ENCODE measurements at places on chromosomes 2 and 18. TPM values are rescaled to one million over a fixed set of nuclear protein-coding genes. Genes with fewer than 3 reads are reported as not detected.

Gene SCYGR4
- not detected for total RNA-seq

Gene ICOS
- total RNA-seq = 211 TPM

Gene POLR1B
- total RNA-seq = 36.1 TPM

Gene FOXD4L1
- total RNA-seq = 0.10 TPM

Gene IL36B
- total RNA-seq = not detected

Gene ACMSD
- total RNA-seq = not detected

Gene ATG16L1
- 24.2 TPM for total RNA-seq

GRCh38 chr2:142585785-142586184 is 291.7 kb upstream of the KYNU start:
- H3K4me1 ChIP-seq = no peaks in the 10 kb centered on the region
- H3K27me3 ChIP-seq = no peaks in the 10 kb centered on the region
- DNase-seq = no peak
- no peak overlapping the region for H3K27ac ChIP-seq
- H3K36me3 ChIP-seq = no peaks in the 10 kb centered on the region
- H3K4me3 ChIP-seq = no peak overlapping the region

DNA sequence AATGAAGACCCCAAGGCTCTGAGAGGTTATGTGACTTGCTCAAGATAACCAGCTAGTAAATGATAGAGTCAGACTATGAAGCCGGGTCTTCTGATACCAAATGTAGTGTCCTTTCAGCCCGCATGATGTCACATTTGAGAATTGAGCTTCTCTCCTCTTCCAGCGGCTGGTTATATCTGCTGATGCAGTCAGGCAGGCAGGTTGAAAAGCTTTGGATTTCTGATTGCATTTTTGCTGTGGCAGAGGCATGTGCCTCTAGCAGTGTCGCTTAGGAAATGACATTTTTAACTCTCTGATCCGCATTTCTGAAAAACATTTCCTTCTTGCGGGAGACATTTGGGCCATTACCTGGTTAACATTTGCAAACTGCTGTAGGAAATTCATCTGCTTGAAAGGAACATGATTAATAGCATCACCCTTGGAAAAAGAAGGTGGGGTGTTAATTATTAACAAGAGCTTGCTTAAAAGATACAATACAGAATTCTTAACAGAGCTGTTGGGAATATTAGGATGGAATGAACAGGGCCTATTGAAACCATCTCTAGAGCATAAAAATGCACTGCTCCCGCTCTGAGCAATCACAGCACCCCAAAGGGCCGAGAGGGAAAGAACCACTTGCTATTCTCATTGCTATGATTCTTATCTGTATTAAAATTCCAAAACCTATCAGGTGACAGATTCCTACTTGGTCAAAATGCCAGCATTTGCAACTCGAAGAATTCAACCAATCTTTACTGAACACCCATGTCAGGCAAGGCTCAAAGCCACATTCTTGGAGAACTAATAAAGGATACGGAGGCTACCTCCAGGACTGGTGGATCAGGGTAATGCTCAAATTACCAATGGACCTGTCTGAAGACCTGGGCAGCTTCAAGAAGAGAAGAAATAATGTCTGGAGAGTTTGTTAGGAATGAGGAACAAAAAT is 25.9 kb downstream of the MRO start:
- H3K36me3 ChIP-seq = no peaks in the 10 kb centered on the region
- H3K27ac ChIP-seq = no peak overlapping the region
- H3K27me3 ChIP-seq = peaks cover 17% of the 10 kb centered on the region
- H3K4me1 ChIP-seq = no peaks in the 10 kb centered on the region
- no peak overlapping the region for H3K4me3 ChIP-seq
- DNase-seq = no peak

- no peaks in the 10 kb centered on the region for H3K36me3 ChIP-seq
- H3K4me3 ChIP-seq = no peak overlapping the region
- no peak for DNase-seq
- no peaks in the 10 kb centered on the region for H3K4me1 ChIP-seq
- no peaks in the 10 kb centered on the region for H3K27me3 ChIP-seq
Measured at GRCh38 chr2:128386066-128386465, 67.4 kb upstream of the HS6ST1 start.

DNA sequence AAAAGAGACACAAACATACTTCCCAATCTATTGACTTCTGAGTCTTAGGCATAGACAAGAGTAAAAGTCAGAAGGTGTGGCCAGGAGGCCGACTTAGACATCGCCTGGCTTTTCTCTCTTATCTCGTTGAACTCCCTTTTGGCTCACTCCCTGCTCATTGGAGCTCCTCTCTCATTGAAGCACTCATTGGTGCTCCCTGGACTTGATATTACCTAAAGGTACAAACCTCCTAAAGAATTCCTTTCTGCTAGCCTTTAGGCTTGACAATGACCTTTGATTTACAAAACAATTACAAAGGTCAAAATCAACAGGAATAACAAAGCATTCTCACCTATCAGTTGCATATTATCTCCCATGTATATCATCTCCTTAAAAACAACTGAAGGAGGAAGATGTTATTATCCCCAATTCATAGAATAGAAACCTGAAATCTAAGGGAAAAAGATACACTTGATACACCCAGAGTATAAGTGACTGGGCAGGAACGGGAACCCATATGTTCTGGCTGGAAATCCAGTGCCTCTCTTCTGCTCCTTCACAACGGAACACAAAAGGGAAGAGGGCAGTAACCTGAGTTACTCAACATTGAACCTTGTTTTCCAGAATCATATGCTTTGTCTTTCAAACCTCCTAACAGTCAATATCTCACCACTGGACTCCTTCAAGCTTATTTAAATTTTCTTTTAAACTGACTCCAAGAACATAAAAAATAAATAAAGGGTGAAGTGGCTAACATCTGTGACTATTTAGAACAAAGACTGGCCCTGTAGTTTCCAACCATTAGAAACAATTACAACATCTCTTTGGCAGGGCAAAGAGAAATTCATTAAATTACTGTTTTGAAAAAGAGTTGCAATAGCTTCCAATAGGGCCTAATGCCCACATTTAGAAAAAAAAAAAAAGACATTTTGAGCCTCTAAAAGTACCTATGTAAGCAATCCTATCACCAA is 1247.9 kb downstream of the LRP1B start:
- H3K4me3 ChIP-seq = no peak overlapping the region
- no peaks in the 10 kb centered on the region for H3K27me3 ChIP-seq
- H3K36me3 ChIP-seq = no peaks in the 10 kb centered on the region
- H3K4me1 ChIP-seq = no peaks in the 10 kb centered on the region
- no peak overlapping the region for H3K27ac ChIP-seq

DNA sequence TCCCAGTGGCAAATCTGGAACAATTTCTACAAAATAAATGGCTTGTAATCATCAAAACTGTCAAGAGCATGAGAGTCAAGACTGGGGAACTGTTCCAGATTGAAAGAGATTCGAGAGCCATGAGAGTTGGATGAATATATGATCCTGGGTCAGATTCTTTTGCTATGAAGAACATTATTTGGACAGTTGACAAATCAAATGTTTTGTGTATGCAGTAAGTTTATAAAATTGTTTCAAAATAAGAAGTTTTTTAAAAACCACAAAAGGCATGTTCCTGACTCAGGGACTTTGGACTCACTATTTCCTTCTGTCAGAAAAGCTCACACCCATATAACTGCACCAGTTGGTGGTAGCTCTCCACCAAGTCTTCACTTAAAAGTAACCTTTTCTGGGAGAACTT is 38.5 kb downstream of the ROCK2 start:
- no peak overlapping the region for H3K27ac ChIP-seq
- no peak overlapping the region for H3K4me3 ChIP-seq
- H3K4me1 ChIP-seq = peaks cover 7% of the 10 kb centered on the region
- H3K36me3 ChIP-seq = no peaks in the 10 kb centered on the region

DNA sequence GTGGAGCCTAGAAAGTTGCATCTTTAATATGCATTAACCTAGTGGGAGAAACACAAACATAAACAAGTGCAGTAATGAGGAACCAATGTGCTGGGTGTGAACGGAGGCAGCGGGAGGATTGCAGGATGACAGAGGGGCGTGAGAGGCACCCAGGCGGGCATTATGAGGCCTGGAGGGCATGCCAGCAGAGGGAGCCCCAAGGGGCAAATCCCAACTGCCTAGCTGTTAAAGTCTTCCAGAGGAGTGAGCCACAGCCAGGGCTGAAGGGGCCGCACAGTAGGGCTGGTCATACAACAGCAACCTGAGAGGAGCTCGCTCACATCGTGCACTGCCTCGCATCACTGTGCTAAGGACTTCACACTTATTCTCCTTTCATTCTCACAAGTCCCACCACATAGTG is 13.3 kb upstream of the PRELID3A start:
- peak; percentile 31 for DNase-seq
- no peaks in the 10 kb centered on the region for H3K36me3 ChIP-seq
- no peak overlapping the region for H3K4me3 ChIP-seq
- no peak overlapping the region for H3K27ac ChIP-seq

GRCh38 chr2:168220965-168221819 is 26.2 kb downstream of the STK39 start:
- no peak overlapping the region for H3K4me3 ChIP-seq
- no peak for DNase-seq
- H3K4me1 ChIP-seq = peaks cover 48% of the 10 kb centered on the region
- no peak overlapping the region for H3K27ac ChIP-seq

- DNase-seq = no peak
- no peak overlapping the region for H3K27ac ChIP-seq
- H3K4me1 ChIP-seq = no peaks in the 10 kb centered on the region
- H3K27me3 ChIP-seq = peaks cover 6% of the 10 kb centered on the region
Measured at GRCh38 chr2:180892091-180892490, 88.3 kb upstream of the UBE2E3 start.

- H3K36me3 ChIP-seq = no peaks in the 10 kb centered on the region
- H3K27me3 ChIP-seq = no peaks in the 10 kb centered on the region
- DNase-seq = no peak
- H3K4me1 ChIP-seq = no peaks in the 10 kb centered on the region
- H3K27ac ChIP-seq = no peak overlapping the region
Measured at GRCh38 chr18:4878480-4878879, 318.6 kb downstream of the AKAIN1 start.

- no peaks in the 10 kb centered on the region for H3K36me3 ChIP-seq
- peaks cover 7% of the 10 kb centered on the region for H3K4me1 ChIP-seq
- no peak overlapping the region for H3K27ac ChIP-seq
- no peak for DNase-seq
- no peak overlapping the region for H3K4me3 ChIP-seq
- no peaks in the 10 kb centered on the region for H3K27me3 ChIP-seq
Measured at GRCh38 chr2:137950238-137950637, 14.0 kb upstream of the HNMT start.

- H3K4me1 ChIP-seq = peaks cover 5% of the 10 kb centered on the region
- H3K27me3 ChIP-seq = no peaks in the 10 kb centered on the region
- DNase-seq = no peak
- no peak overlapping the region for H3K27ac ChIP-seq
- no peak overlapping the region for H3K4me3 ChIP-seq
Measured at GRCh38 chr2:172704072-172704936, 31.3 kb upstream of the RAPGEF4 start.

- H3K36me3 ChIP-seq = no peaks in the 10 kb centered on the region
- DNase-seq = no peak
- H3K4me1 ChIP-seq = no peaks in the 10 kb centered on the region
- H3K27ac ChIP-seq = no peak overlapping the region
- H3K27me3 ChIP-seq = no peaks in the 10 kb centered on the region
Measured at GRCh38 chr2:128362889-128363228, 44.2 kb upstream of the HS6ST1 start.

- peaks cover 7% of the 10 kb centered on the region for H3K4me1 ChIP-seq
- DNase-seq = no peak
- no peaks in the 10 kb centered on the region for H3K36me3 ChIP-seq
- no peak overlapping the region for H3K4me3 ChIP-seq
Measured at GRCh38 chr2:136029149-136029548, 43.7 kb upstream of the DARS1 start.

DNA sequence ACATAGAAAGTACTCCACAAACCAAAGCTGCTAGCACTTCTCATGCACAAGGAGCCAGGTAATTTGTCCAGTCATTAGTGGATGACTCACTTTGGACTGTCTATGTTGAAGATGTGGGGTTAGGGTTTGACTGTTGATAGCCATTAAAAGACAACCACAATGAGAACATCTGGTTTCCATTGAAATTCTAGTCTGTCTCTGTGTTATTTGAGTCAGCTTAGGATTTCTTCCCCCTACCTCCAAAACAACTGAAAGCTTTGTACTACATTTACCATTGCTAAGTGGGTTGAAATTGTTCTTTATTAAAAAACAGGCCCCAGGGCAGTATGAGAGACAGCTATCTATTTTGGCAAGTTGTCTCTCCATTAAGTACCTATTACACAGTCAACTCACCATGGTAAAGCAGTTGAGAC is 50.2 kb upstream of the ANKRD44 start:
- H3K27me3 ChIP-seq = no peaks in the 10 kb centered on the region
- no peaks in the 10 kb centered on the region for H3K36me3 ChIP-seq
- no peak for DNase-seq

DNA sequence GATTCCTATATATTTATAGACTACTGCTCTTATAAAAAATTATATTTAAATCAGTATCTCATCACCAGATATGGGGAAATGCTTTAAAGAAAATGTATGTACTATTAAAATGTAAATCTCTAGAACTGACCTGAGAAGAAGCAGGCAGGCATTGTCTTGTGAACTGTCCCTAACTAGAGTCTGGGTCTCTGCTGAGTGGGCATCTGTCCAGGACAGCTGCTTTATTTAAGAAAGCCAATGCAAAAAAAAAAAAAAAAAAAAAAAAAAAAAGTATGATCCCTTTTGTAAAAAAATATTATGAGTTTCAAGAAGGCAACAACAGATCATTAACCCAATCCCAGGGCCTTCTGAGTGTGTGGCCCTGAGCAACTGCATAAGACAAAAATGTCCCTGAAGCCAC is 66.0 kb downstream of the PAX3 start:
- no peak overlapping the region for H3K4me3 ChIP-seq
- H3K27me3 ChIP-seq = peaks cover 1% of the 10 kb centered on the region
- H3K27ac ChIP-seq = no peak overlapping the region
- H3K4me1 ChIP-seq = no peaks in the 10 kb centered on the region
- no peaks in the 10 kb centered on the region for H3K36me3 ChIP-seq

DNA sequence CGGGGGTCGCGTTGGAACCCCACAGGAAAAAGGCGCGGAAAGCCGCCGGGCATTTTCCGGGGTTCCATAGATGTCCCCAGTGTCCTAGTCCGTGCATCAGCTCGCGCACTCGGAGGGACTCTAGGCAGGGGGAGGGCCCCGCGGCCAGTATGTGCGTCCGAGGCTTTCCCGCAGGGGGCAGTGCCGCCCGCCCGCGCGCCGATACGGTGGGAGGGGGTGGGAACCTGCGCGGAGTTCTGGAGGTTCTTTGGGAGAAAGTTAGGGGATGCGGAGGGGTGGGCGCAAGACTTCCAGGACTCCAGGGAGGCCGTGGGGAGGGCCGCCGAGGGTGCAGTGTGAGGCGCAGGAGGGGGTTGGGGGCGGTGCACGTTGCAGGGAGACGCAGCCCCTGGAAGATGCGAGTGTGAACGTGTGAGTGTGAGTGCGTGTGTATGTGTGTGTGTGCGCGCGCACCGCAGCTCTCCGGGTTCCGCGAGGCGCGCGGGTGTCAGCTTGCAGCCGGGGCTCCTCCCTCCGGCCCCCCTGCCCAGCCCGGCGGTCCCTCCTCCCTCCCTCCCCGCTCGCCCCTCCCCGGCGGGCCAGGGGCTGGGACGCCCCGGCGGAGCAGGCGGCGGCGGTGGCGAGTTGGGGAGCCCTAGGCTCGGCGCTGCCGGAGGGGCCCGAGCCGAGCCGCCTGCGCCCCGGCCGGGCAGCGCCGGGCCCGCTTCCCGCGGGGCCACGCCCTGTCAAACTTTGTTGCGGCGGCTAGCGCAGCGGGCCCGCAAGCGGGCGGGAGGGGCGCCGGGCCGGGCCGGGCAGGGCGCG is at the start of gene TCF7L1:
Gene TCF7L1, plus strand, starts transcription at position 559 of the 804 bp plus-strand sequence. CDS start 293 bp downstream, outside the sequence.
- H3K27ac ChIP-seq = no peak within 1 kb of the TSS
- H3K4me3 ChIP-seq = peak within 1 kb of the TSS; percentile 67
- H3K36me3 ChIP-seq = no peaks in the 10 kb centered on the region
- H3K27me3 ChIP-seq = peaks cover 53% of the 10 kb centered on the region
- H3K4me1 ChIP-seq = peaks cover 9% of the 10 kb centered on the region
- peak; percentile 52 for DNase-seq

- H3K27me3 ChIP-seq = no peaks in the 10 kb centered on the region
- no peak overlapping the region for H3K27ac ChIP-seq
- peaks cover 30% of the 10 kb centered on the region for H3K4me1 ChIP-seq
Measured at GRCh38 chr2:6977113-6977741, 60.0 kb downstream of the RNF144A start.
